ENCODE measurements at places on chromosomes 16 and 17.
A peak's percentile ranks its signal among the peaks of the same experiment; 100 is the strongest.

GRCh38 chr17:17667947-17668346, 13.3 kb upstream of the RAI1 start:
- DNase-seq: no peak

DNA sequence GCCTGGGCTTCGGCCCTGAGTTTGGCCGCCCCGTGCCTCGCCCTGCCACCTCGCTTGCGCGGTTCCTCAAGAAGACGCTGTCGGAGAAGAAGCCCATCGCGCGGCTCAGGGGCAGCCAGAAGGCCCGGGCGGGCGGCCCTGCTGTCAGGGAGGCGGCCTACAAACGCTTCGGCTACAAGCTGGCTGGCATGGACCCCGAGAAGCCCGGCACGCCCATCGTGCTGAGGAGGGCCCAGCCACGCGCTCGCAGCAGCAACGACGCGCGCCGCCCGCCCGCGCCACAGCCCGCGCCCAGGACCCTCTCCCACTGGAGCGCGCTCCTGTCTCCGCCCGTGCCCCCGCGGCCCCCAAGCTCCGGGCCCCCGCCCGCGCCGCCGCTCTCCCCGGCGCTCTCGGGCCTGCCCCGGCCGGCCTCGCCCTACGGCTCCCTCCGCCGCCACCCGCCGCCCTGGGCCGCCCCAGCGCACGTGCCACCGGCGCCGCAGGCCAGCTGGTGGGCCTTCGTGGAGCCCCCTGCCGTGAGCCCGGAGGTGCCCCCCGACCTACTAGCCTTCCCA, 12.0 kb downstream of the MYO15A start:
- no peak for DNase-seq

DNA sequence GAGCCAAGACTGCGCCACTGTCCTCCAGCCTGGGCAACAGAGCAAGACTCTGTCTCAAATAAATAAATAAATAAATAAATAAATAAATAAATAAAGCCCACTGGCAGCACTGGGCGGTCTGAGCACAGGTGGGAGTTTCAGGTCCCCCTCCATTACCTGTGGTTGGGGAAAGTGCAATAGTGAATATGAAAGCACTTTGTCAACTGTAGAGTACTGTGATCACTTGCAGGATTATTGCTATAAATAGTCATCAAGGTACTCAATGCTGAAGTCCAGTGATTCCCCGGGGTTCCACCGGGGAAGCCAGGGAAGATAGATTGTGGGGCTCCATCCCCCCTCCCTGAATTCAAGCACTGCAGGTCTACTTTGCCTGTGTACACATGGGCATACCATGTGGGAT, 42.7 kb upstream of the CPNE2 start:
- DNase-seq: no peak

- DNase-seq: no peak
Observed at GRCh38 chr17:64496348-64496785, 487 bp downstream of the POLG2 start.

DNA sequence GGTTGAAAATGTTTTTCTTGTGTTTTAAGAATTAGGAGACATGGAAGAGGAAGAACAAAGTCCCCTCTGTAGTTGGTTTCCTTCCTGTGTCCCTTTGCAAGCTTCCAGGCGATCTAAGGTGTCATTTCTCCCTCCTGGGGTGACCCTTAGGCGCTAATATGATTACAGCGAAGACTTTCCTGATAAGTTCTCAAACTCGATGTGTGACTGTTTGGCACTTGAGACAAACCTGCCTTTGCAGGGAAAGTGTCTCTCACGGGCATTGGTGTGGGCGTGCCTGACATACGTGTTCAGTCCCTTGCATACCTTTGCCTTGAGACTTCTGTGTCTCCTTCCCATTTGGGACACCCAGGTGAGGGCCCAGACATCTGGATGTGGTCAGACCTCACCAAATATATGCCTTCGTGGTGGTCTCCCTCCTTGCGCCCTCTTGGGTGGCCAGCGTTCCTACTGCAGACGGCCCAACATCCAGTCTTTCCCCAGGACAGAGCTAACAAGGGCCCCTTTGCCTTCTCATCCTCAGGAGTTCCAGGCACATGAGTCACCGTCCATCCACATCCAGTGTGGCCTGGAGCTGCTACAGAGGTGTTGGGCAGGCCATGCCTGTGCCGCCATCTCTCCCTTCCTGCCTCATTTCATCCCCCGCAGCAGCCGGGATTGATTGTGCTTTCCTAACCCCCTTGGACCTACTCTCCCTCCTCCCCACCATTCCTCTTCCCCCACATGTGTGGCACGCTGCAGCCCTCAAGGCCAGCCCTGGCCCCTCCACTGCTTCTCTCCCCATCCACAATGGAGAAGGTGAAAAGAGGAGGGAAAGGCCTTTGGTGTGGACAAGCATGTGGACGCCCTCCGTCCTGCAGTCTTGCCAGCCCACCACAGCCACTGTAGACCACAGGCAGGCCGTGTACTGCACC, 3.1 kb upstream of the JPT2 start:
- no peak for DNase-seq

DNA sequence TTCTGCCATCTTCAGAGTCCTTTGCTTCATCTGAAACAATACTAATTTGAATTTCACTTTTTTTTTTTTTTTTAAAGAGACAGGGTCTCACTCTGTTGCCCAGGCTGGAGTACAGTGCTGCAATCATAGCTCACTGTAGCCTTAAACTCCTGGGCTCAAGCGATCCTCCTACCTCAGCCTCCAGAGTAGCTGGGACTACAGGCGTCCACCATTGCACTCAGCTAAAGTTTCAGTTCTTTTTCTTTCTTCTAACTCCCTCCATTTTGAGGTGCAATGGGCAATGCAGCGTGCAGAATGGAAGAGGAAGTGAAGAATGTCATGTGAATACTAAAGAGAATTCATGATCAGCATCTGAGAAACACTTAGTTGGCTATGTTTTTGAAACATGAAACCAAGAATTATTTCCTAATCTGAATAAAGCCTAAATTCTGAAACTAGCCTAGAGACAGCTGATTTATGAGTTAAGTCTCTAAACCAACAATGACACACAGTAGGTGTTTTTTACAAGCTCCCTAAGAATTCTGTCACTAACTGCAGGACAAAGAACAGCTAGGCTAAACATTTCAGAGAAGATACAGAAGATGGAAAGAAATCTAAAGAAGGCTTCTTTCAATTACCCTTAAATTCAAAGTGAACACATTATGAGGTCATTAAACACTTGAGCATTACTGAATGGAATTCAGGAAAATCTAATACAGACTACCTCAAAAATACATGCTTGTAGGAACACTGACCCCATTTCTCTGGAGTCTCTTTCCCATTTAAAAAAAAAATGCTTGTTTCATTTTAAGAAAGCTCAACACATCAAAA, 21.0 kb downstream of the SNN start:
- DNase-seq: no peak

DNA sequence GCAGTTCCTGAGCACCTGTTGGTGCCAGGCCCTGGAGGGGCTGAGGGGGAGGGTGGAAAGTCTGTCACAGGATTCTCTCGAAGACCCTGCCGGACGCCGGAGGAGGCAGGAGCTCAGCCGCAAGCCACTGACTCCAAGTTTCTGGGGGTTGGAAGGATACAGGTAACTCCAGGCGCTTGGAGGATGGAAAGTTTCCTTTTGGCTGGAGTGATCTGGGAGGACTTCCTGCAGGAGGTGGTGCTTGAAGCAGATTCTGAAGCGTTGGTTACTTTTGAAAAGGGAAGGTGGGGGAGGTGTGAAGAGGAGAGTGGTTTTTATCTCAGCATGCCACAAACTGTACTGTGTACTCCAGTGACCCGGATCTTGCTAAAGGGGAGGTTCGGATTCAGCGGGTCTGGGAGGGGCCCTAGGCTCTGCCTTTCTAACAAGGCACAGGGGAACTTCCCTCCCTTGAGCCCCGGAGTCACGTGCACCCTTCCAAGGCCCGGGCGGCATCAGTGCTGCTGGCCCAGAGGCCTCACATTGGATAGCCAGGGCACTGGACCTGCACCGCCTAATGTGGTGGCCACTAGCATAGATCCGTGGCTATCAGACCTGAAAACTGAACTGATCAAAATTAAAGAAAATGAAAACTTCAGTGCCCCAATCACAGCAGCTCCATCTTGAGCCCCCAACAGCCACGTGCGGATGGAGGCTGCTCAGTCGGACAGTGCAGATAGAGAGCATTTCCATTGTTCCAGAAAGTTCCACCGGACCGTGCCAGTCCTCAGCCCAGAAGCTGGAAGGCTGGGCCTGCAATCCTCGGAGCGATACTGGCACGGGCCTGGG, 42.2 kb upstream of the GSE1 start:
- no peak for DNase-seq

DNA sequence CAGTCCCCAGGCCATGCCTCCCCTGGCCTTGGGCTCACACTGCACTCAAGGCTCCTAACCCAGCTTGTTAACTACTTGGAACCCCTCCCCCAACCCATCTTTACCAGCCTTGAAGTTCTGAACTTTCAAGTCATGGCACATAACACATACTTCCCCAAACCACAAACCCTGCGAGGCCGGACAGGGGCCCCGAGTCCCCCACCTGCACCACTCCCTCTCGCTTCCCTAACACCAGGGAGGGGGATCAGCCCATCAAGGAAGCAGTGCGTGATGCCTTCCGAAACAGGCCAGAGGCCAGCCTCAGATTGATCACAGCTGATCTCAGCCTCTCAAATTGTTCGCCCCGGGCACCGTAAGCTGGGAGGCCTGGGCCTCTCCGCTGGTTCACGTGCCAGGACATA, 3.0 kb upstream of the NLRC3 start:
- no peak for DNase-seq

DNA sequence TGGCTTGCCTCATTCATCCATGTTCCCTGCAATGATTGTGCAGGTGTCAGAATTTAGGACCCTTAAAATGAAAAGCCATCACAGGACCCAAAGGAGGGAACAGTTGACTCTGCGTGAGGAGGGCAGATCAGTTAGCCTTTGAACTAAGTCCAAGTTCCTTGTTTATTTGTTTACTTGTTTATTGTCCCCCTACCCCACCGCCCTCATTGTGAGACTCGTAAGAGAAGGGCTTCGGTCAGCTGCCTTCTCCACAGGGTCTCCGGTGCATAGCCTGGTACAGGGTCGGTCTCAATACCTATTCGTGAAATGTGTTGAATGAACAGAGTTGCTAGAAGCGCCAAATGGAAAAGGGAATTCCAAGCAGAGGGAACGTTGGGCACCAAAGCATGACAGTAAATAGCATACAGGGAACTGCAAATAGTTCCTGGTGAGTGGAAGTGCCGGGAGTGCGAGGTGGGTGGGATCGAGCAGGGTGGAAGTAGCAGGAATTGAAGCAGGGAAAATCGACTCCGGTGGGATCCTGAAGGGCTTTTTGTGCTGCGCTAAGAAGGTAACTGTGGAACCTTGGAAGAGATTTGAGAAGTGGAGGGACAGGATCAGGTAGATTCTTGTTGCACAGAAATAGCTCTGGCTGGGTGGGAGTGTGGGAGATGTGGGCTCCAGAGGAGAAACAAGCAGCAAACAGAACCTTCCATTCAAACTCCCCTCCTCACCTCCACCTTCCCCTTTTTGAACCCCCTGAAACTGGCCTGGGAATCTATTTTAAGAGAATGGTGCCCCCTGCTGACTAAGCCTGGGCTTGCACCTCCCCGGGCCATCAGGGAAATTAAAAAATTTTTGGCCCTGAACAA, 12.7 kb downstream of the SLC35B1 start:
- DNase-seq: peak; percentile 46

- DNase-seq: peak; percentile 61
Observed at GRCh38 chr17:74864866-74865395, 5.2 kb upstream of the GRIN2C start.

DNA sequence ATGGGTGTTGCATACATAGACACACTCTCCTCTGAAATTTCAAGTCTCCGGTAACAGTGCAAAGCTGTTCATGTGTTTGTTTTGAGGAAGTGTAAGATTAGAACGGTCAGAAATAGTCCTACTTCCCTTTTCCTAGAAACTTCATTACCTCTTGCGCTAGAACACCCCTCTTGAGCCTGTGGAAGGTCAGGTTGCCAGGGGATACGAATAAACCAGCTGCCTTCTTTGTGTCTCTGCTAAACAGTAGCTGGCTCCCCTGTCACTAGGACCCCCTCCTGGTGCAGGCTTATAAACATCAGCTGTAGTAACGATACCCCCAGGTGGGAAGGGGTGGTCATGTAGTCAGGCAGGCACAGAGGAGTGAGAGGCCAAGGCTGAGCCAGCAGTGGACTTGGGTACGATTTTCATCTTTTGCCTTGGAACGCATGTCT, 113.4 kb upstream of the RCVRN start:
- DNase-seq: no peak

- DNase-seq: no peak
Observed at GRCh38 chr17:29726715-29727252, 104.1 kb upstream of the CORO6 start.

DNA sequence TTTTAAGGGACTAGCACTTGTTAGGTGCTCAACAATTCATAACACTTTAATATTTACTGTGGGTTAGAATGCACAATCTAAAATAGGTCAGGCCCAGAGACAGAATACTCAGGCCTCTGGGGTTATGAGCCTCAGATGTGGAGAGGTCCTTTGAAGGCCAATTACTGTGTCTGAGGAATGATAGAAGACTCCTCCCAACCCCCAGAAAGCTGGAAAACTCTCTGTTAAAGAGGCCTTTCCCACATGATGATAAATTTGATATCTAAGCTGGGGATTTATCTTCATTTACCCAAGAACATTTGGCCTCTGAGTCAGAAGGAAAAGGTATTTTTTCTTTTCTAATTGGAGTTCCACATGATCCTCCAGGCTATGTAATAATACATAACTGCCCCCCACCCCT, 41.1 kb upstream of the MMD start:
- no peak for DNase-seq

DNA sequence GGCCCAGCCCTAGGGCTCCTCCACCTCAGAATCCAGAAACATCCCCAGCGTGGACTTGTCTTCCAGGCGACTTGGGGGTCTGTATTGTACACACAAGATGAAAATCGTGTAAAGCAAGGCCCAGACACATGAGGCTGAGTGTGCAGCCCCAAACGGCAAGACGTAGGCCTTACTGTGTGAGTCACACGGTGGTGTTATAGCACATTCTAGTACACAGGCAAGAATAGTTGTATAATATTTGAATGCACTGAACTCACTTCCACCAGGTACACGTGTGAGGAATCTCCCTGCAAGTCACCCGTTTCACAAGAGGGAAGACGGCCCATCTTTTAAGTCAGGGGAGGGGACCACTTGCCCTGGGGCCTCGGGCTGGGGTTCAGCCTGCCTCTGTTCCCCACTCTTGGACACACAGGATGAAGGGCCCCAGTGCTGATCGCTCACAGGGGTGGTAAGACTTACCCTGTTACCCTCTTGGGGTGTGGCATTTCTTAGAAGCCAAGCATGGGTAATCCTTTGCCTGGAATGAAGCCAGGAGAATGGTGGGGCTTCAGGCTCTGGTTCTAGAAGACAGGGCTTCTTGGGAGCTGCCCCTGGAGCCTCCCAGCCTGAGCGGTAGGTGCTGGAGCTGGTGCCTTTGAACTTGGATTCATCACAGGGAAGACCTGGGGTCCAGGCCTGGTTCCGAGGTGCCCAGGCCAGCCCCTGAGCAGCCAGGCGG, 71.3 kb downstream of the SREBF1 start:
- DNase-seq: no peak

All from activated T-helper 2 cell treated with anti-CD3 and anti-CD28 coated beads, Interferon-gamma antibody, Interleukin-2, Interleukin-4, amounts not matched to agents 10 μg/mL and 5 μg/mL and 100 μg/mL, durations not matched to agents 14 hours and 24 hours and 36 hours (primary cell).